Lung (tissue), 17 donors: ENCODE measurements at places on chromosomes 1 and 21. TPM values are rescaled to one million over a fixed set of nuclear protein-coding genes. Genes with fewer than 3 reads are reported as not detected.

GPX7 gene
- total RNA-seq: 7.3 TPM

OR2C3 gene
- 0.03 TPM for total RNA-seq

TMEM54 gene
- 44.5 TPM for total RNA-seq

ATP1A2 gene
- total RNA-seq: 7.9 TPM

FABP3 gene
- total RNA-seq: 19.1 TPM

RNF186 gene
- not detected for total RNA-seq

SPATA17 gene
- total RNA-seq: 10.1 TPM

CNIH3 gene
- total RNA-seq: 3.1 TPM

TRABD2B gene
- total RNA-seq: 1.9 TPM

GJA8 gene
- total RNA-seq: not detected

SLC44A5 gene
- total RNA-seq: 0.31 TPM

CCDC27 gene
- total RNA-seq: not detected

TRIM58 gene
- total RNA-seq: 9.4 TPM

DNA sequence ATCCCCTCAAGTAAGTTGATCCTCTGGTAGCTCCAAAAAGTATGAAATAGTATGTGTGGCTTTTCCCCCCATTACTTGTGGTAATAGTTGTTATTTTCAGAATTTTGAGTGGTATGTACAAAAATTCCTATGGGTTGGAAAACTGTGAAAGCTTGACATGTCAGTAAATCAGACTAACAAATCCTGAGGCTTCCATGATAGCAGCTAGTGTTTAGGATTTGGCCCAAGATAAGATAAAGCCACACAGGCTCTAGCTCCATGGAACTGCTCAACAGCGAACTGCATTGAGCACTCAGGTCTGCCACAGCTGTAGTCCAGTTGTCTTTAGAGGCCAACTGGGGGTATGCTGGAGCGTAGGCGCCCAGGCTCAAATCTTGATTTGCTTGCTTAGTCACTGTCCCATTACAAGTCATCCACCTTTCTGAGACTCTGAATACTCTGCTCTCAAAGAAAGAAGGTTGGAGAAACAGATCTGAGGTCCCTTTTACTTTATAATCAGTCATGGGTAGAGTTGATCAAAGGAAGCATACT lies 28.7 kb downstream of the ATP1A1 start:
- no peaks in the 10 kb centered on the region for H3K27me3 ChIP-seq
- no peaks in the 10 kb centered on the region for H3K4me1 ChIP-seq
- H3K36me3 ChIP-seq: peaks cover 63% of the 10 kb centered on the region
- DNase-seq: no peak
- no peak overlapping the region for H3K4me3 ChIP-seq

- H3K27ac ChIP-seq: no peak within 1 kb of the TSS
- peaks cover 51% of the 10 kb centered on the region for H3K27me3 ChIP-seq
- no peaks in the 10 kb centered on the region for H3K36me3 ChIP-seq
- H3K4me3 ChIP-seq: no peak within 1 kb of the TSS
Observed at GRCh38 chr21:37916310-37917051, at the start of gene KCNJ6. Gene KCNJ6 (minus strand): TSS chr21:37916457. CDS start chr21:37840682, 75,775 bp downstream.

GRCh38 chr1:9659328-9659727 lies 7.8 kb downstream of the PIK3CD start:
- no peaks in the 10 kb centered on the region for H3K36me3 ChIP-seq
- peaks cover 2% of the 10 kb centered on the region for H3K27me3 ChIP-seq
- no peak overlapping the region for H3K4me3 ChIP-seq
- no peak overlapping the region for H3K27ac ChIP-seq
- peak; percentile 67 for DNase-seq

DNA sequence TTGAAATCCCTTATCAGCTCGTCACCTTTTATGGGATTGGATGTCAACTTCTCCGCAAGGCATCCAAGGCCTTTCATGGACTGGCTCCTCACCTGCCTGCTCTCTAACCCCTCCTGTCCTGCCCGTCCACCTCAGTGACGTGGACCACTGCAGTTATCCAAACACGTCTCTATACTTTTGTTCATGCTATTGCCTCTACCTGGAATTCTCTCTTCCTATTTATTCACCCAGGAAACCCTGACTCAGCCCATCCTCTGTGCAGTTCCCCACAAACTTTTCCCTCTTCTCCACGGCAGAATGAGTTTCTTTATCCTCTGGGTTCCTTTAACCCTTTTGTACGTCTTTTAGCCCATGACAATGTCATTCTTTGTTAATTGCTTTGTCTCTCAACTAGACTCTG lies 5.1 kb upstream of the UTP25 start:
- peaks cover 9% of the 10 kb centered on the region for H3K27me3 ChIP-seq
- no peak overlapping the region for H3K4me3 ChIP-seq
- no peak overlapping the region for H3K27ac ChIP-seq
- DNase-seq: no peak

- H3K36me3 ChIP-seq: no peaks in the 10 kb centered on the region
- H3K4me1 ChIP-seq: no peaks in the 10 kb centered on the region
- no peak overlapping the region for H3K27ac ChIP-seq
- DNase-seq: no peak
- peaks cover 2% of the 10 kb centered on the region for H3K27me3 ChIP-seq
- H3K4me3 ChIP-seq: no peak overlapping the region
Observed at GRCh38 chr1:184773762-184774320, 19.2 kb upstream of the EDEM3 start.

GRCh38 chr21:44356636-44357035 lies 3.2 kb downstream of the TRPM2 start:
- H3K4me3 ChIP-seq: no peak overlapping the region
- H3K27me3 ChIP-seq: peaks cover 18% of the 10 kb centered on the region
- no peak overlapping the region for H3K27ac ChIP-seq

DNA sequence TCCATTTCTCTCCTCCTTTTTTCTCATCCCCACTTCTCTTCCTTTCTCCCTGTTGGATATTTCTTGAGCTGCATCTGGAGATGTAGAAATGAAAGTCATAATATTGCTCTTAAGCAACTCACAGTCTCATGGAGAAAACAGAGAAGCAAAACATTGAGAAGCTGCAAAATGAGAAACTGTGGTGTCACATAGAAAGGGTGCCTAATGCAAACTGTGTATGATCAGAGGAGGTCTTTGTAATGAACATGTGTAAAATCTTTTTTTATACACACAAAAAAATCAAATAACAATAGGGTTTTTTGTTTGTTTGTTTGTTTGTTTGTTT lies 11.8 kb upstream of the SLAMF7 start:
- H3K4me1 ChIP-seq: no peaks in the 10 kb centered on the region
- no peak overlapping the region for H3K27ac ChIP-seq
- no peaks in the 10 kb centered on the region for H3K36me3 ChIP-seq
- no peak for DNase-seq
- no peak overlapping the region for H3K4me3 ChIP-seq
- H3K27me3 ChIP-seq: no peaks in the 10 kb centered on the region

- H3K4me1 ChIP-seq: peaks cover 4% of the 10 kb centered on the region
- H3K36me3 ChIP-seq: no peaks in the 10 kb centered on the region
- DNase-seq: peak; percentile 63
- no peak overlapping the region for H3K4me3 ChIP-seq
- no peak overlapping the region for H3K27ac ChIP-seq
Observed at GRCh38 chr21:44836666-44837471, 19.0 kb upstream of the SUMO3 start.

- no peak overlapping the region for H3K27ac ChIP-seq
- peaks cover 5% of the 10 kb centered on the region for H3K4me1 ChIP-seq
- no peak for DNase-seq
- H3K36me3 ChIP-seq: no peaks in the 10 kb centered on the region
- no peak overlapping the region for H3K4me3 ChIP-seq
- no peaks in the 10 kb centered on the region for H3K27me3 ChIP-seq
Observed at GRCh38 chr21:45419162-45419561, 14.2 kb downstream of the COL18A1 start.

DNA sequence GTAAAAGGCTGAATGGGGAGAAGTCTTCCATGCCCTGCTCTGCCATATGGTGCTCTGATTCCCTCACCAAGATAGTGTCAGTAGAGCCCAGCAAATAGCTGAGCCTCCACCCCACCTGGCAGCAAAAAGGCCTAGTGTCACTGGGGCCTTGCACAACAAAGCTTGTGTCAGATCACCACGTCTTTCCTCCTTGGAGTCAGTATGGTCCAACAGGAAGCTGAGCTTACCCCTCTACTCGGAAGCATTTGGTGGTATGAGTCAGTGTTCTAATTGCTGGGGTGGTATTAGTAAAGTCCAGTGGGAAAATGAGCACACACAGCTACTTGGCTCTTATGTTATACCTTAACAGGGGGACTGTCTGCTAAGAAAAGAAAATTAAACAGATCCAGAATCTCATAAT lies 18.7 kb upstream of the RRP15 start:
- DNase-seq: no peak
- no peaks in the 10 kb centered on the region for H3K36me3 ChIP-seq
- no peak overlapping the region for H3K27ac ChIP-seq
- no peaks in the 10 kb centered on the region for H3K27me3 ChIP-seq

DNA sequence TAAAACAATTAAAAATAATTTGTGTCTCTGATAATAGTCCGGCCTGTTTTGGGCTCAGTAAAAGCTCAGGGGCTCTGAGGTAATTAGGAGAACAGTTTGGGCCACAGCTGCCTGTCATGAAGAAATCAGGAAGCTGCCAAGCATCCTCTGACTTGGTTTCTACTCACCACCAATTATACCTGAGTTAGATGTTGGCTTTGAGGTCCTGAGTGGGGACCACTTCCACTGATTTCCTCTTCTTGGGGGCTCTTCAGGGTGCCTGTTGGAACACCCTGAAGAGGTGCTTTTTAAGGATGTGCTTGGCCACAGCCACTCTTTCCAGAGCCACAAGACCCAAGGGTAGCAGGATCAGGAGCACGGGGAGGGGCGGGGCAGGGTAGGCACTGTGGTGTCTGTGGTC lies 10.9 kb downstream of the SLC6A17 start:
- no peaks in the 10 kb centered on the region for H3K27me3 ChIP-seq
- H3K4me1 ChIP-seq: no peaks in the 10 kb centered on the region
- H3K27ac ChIP-seq: no peak overlapping the region
- H3K4me3 ChIP-seq: no peak overlapping the region

GRCh38 chr1:79633456-79633855 lies 626.9 kb upstream of the ADGRL4 start:
- no peak overlapping the region for H3K27ac ChIP-seq
- no peaks in the 10 kb centered on the region for H3K36me3 ChIP-seq
- no peak for DNase-seq
- no peaks in the 10 kb centered on the region for H3K27me3 ChIP-seq
- H3K4me1 ChIP-seq: no peaks in the 10 kb centered on the region
- H3K4me3 ChIP-seq: no peak overlapping the region

DNA sequence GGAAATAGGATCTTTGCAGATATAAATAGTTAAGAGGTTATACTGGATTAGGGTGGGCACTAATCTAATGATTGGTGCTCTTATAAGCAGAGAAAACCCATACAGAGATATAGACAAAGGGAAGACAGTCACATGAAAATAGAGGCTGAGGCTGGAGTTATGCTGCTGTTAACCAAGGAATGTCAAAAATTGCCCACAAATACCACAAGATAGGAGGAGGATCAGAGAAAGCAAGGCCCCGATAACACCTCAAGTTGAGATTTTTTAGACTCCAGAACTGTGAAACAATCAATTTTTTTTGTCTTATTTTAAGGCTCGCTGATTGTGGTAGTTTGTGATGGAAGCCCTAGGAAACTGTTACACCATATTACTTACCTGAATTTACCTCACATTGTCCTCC lies 513.2 kb downstream of the COL11A1 start:
- H3K4me1 ChIP-seq: no peaks in the 10 kb centered on the region
- H3K27ac ChIP-seq: no peak overlapping the region
- no peak for DNase-seq
- H3K4me3 ChIP-seq: no peak overlapping the region
- H3K27me3 ChIP-seq: no peaks in the 10 kb centered on the region

GRCh38 chr1:226021401-226021800 lies 22.3 kb upstream of the SDE2 start:
- no peak overlapping the region for H3K27ac ChIP-seq
- no peaks in the 10 kb centered on the region for H3K27me3 ChIP-seq
- H3K36me3 ChIP-seq: no peaks in the 10 kb centered on the region
- H3K4me3 ChIP-seq: no peak overlapping the region
- DNase-seq: no peak

DNA sequence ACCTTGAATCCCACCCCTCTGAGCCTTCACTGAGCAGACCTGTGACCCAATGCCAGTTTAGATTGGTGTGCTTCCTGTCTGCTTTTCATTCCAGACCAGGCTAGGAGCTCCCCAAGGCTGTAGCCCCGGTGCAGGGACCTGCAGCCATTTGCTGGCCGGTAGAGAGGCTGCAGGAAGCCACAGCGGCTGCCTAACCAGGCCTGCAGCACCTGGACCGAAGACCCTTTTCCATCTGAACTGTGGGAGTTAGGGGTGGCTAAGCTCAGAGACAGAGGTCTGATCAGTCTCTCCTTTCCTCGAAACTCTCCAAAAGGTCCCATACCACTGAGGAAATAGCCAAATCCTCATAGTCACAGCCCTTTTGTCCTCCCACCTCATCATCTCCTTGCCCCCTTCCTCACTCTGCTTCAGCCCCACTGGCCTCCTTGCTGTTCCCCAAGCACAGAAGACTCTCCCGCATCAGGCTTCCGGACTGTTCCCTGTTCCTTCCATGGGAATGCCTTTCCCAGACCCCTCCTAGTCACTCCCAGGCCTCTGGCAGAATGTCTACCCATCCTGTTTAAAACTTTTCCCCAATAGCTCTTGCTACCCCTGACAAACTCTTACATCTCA lies 674 bp upstream of the TTC4 start:
- no peaks in the 10 kb centered on the region for H3K27me3 ChIP-seq
- DNase-seq: no peak
- no peak overlapping the region for H3K4me3 ChIP-seq
- peak overlapping the region; percentile 62 for H3K27ac ChIP-seq

- no peak overlapping the region for H3K27ac ChIP-seq
- H3K4me3 ChIP-seq: no peak overlapping the region
- H3K36me3 ChIP-seq: no peaks in the 10 kb centered on the region
- no peak for DNase-seq
- peaks cover 21% of the 10 kb centered on the region for H3K4me1 ChIP-seq
Observed at GRCh38 chr1:116494353-116494692, 76.5 kb downstream of the CD58 start.

GRCh38 chr1:159790237-159790917 lies 9.6 kb downstream of the DUSP23 start:
- H3K4me3 ChIP-seq: no peak overlapping the region
- H3K27ac ChIP-seq: no peak overlapping the region
- no peaks in the 10 kb centered on the region for H3K36me3 ChIP-seq

DNA sequence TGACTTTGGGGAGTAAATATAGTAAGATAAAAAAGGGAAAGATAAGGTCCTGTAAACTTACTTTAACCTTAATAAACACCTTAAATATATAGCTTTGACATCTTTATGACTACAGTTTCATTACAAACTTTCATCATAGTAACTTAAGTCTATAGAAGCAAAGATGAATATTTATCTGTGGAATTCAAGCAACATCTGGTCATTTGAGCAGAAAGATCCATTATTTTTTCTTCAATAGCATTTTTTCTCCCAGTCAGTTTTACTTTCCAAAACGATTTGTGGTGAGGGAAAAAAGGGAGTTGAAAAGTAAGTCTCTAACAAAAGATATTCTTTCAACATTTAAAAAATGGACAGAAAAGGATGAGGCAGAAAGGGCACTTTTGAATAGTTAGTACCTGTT lies 69.0 kb downstream of the HMCN1 start:
- no peaks in the 10 kb centered on the region for H3K36me3 ChIP-seq
- DNase-seq: no peak
- no peaks in the 10 kb centered on the region for H3K27me3 ChIP-seq
- H3K27ac ChIP-seq: no peak overlapping the region
